LHCN-M2 (cell line): ENCODE measurements at places on chromosomes 3 and 15.

GRCh38 chr15:60134609-60135008 lies 130.5 kb downstream of the FOXB1 start:
- DNase-seq = no peak

DNA sequence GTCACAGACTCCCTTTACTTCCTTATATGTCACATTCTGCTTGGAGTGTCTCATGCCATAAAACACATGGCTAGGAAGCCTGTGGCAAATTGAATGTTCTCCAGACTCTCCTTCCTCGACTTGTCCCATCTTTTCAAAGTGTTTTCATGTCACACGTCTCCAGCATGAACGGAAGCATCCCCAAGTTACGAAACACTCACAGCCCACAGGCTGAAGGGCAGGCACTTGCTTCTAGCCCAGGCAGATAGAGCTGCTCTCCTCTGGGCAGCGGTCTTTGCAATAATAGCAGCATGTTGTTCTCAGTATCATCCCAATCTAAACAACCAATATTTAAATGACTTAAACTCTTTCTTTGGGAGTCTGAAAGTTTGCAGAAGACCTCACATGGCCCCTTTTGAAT lies 85.3 kb upstream of the ADAMTS9 start:
- no peak for DNase-seq

DNA sequence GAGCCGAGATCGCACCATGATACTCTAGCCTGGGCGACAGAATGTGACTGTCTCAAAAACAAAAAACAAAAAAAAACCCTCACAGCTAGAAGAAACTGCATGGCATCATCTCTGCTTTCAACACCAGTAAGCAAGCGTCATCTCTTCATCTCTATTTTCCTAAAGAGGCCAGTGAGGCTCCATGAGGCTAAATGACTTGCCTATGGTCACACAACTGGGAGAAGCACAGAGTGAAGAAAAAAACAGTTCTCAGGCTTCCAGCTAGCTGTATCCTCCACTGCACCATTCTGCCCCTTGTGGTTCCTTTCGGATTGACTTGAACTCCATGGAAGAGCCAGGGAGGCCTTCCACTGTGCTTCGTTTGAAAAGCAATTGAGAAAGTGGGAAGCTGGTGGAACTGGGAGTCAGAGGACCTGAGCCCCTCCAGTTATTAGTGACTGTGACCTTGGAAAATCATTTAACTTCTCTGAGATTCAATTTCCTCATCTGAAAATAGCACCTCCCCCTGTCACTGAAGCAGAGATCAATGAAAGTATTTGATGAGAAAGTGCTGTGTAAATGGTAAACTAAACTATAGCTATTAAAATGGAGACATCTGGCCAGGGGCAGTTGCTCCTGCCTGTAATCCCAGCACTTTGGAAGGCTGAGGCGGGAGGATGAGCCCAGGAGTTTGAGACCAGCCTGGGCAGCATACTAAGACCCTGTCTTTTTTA lies 32.1 kb upstream of the DENND4A start:
- DNase-seq = peak; percentile 64

- DNase-seq = peak; percentile 46
Measured at GRCh38 chr3:153315781-153316180, 153.8 kb downstream of the RAP2B start.

DNA sequence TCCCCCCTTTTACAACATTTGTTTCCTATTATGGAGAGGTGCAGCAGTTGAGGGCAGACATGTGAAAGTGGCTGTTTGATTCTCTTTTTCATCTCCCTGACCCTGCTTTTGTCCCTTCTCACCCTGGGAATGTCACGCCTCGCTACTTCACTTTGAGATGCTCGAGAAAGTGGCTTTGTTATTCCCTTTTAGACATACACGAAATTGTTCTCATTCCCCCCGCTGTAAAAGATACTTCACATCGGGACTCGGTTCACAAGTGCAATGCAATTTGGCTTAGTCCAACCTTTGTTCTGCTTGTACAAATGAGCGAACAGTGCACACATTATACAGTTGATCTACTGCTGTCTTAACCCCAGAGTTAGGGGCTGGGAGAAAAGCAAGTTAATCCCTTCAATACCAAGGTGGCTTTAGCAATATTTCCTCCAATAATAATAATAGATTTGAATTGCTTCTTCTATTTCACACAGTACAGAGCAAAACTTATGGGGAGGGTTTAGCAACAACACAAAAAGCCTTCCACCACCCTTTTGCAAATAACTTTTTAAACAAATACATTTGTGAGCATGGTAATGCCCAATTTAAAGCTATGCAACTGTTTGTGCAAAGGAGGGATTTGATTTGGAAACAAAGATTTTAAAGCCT lies 5.7 kb upstream of the FOXB1 start:
- no peak for DNase-seq

DNA sequence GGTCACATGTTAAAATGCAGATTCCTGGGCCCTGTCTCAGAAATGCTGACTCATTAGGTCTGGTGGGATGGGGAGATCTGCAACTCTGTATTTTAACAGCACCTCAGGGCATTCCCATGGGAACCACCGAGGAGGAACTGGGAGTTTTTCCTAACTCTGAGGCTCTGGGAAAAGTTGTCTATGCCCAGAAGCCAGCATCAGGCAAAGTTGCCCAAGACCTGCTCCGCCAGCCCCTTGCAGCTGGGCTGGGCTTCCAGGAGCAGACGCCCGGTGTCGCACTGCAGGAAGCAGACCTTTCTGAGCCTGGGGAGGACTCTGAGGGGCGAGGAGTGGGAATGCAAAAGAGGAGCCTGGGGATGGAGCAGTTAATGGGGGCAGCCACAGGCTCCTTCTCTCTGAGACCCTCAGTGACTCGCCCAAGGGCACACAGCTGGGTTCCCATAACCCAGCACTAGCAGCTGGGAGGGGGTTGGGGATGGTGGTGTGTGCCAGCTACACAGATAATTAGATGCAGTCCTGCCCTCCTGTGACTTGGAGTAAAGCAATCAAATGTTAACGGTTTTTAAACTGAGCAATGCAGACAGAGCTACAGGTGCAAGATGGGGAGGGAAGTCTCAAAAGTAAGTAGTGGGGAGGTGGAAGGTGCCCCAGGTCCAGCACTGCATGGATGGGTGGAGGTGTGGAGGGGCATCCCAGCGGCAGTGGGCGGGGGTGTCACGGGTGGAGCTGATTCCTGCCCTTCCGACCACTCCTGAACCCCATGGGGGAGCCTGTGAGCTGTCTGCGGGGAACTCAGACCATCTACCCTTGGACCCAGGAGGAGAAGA lies 100.4 kb downstream of the LSM3 start:
- no peak for DNase-seq

GRCh38 chr15:50350621-50351020 lies 4.4 kb downstream of the GABPB1 start:
- no peak for DNase-seq

DNA sequence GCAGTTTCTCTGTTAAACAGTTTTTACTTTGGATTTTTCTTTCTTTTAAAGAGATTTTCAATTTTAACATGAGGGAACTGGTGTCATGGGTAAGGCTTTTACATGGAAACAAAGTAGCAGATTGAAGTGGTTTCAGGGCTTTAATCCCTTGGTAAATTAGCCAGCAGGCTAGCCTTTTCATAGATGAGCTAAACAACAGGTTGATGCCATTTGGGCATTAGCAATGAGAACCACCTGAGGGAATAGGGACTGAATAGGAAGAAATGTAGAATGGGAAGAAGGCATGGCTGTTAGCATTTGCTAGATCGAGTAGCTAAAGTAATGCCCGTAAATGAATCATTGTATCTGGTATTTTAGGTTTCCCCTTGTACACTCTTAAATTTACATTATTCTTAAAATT lies 165.5 kb upstream of the MLF1 start:
- no peak for DNase-seq

DNA sequence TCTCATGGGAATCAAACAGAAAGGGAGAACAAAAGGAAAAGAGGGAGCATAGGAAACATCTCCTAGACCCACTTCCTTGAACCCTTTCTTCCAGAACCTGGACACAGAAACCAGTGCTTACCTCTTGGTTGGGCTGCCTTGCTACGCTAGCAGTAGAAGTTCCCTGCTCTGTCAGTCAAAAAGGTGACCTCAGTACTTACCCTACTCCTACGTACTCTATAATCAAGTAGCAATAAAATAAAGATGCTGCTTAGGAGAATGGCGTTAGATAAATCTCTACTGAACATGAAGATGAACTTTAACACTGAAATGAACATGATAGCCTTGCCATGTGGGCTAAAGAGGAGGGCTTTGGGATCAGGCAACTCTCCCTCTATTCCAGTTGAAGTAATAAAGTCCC lies 7.4 kb downstream of the VEPH1 start:
- no peak for DNase-seq

- peak; percentile 43 for DNase-seq
Measured at GRCh38 chr15:84826369-84826823, 9.2 kb downstream of the ALPK3 start.

DNA sequence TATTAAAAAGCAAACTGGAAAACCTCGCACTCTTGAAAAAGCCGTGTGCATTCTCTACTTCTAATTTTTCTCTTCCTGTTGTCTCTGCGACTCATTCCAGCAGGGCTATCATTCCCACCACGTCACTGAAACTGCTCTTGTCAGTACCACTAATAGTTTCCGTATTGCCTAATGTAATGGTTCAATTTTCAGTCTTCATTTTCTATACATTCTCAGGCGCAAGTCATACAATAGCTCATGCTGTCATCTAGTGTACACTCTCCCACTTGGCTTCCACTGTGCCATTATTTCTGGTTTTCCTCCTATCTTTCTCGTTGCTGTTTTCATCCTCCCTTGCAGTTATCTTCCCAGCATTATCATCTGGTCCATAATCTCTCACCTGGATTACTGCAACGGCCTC lies 160.2 kb downstream of the SPATA16 start:
- peak; percentile 0 for DNase-seq

DNA sequence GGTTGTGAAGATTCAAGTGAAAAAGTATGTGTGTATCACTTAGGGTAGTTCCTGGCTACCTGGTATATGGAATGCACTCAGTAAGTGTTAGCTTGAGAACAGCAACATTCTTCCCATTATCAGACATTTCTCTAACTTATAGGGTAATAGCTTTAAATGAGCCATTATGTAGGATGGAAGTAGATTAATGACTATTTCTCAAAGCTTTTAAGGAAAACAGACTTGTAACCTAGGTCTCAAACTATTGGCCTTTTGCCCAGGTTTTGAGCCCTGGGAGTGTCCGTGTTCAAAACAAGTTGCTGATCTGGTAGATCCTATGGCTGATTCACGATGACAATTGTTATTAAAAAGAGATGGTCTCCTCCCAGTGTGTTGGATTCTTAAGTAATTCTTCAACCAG lies 129.1 kb upstream of the UMPS start:
- DNase-seq = no peak

- no peak for DNase-seq
Measured at GRCh38 chr15:77058468-77058867, 12.4 kb downstream of the TSPAN3 start.
